ENCODE measurements at places on chromosomes 16 and 17. TPM values are rescaled to one million over a fixed set of nuclear protein-coding genes. Genes with fewer than 3 reads are reported as not detected.

Gene B4GALNT2
- 1.9 TPM for polyA plus RNA-seq

Gene XYLT1
- polyA plus RNA-seq, result 7.4 TPM

DNA sequence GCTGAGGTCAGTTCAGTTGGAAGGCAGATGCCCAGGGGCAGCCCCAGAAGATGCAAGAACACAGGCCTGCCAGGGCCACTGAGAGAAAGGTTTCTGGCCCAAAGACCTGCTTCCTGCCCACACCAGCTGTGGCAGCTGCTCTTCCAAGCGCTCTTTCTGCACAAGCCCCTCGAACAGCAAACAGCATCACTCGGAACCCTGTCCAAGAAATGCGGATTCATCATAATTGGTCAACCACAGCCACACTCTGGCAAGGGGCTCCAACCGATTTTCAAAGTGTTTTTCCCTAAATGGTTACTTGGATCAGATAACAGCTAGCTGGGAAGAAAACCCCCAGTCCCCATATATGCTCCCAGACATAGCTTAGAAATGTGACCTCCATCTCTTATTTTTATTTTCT is 71.1 kb upstream of the DNAH17 start:
- DNase-seq, result no peak

GRCh38 chr17:80662557-80662956 is 117.9 kb downstream of the RPTOR start:
- DNase-seq, result no peak

DNA sequence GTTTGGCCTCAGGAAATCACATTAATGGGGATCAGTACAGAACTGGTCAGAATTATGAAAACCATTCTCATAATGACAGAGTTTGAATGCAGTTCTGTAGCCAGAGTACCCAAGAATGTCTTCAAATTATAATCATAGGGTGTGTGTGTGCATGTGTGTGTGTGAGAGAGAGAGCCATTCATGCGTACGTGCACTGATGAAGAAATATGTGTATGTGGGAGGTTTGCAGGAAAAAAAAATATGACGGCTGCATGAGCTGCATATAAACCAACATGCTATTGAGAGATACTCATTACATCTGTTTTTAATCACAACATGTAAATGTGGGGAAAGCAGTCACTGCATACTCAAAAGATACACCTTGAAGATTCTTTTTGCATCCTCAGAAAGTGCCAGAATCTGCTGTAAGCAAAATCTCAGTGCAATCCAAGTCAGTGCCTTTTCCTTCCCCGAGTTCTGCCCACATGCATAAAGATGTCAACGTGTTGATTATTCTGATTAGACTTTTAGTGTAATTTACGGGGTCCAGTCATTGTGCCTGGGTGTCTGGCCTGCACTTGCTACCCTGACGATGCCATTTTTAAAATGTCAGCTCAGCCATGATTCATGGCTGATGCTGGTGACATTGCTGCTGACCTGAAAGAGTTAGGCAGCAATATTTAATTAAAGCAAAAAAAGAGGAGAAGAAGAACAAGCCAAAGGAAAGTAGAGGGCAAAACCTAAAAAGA is 378.7 kb upstream of the ZFHX3 start:
- no peak for DNase-seq

DNA sequence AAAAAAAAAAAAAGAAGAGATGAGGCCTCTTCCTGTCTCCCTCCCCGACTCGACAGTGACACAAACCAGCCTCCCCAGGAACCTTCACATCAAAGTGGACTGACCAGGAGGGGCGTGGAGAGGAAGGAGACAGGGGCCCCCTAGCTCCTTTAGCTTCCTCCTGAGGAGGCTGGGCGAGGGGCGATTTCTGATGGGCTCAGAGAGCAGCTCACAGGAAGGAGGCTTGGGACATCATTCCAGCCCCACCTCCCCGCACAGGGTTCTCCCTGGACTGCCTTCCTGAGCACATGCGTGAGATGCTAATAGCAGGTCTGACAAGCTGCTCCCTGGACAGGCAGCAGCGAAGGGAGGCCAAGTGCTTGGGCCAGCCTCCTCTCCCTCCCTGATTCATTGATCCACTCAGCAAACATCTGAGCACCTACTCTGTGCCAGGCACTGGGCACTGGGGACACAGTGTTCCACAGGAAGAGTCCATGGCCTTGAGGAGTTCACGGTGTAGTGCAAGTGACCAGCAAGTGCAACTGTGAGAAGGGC is 14.4 kb upstream of the DOK4 start:
- DNase-seq, result no peak
